ENCODE measurements at places on chromosomes 6 and 20. TPM values are rescaled to one million over a fixed set of nuclear protein-coding genes. Genes with fewer than 3 reads are reported as not detected.

RHAG gene
- 0.41 TPM for polyA plus RNA-seq

MEI4 gene
- under 0.01 TPM for polyA plus RNA-seq

DNA sequence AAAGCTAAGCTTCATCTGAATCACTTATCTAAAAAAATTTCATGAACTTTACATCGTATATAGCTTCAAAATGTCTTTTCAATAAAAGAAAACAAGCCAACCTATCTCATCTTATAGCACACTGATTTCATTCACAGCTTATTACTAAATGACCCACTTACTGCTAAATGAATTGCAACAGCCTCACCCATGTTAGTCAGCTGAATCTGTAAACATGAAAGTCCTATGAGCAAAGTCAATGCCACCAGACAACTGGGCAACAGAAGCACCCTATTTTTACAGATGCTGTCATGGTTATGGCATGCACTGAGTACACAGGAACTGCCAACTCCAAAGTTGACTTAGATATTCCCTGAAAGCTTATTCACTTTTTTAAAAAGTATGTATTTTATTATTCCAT lies 41.2 kb upstream of the DST start:
- peak; percentile 59 for DNase-seq

DNA sequence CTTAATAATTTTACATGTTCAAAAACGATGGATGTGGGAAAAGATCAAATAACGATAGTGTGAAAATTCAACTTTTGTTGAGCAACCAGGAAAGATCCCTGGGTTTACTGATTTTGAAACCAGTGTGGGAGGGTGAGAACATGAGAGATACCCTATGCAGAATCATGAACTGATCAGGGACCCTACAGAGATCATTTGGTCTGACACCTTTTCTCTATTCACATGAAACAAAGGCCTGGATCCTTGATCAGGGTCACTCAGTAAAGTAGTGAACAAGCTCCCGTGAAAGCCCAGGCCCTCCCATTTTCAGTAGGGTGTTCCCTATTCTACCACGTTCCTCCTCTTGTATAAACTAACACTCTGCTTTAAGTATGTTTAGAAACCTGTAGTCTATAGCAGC lies 60.5 kb upstream of the DUSP22 start:
- DNase-seq = no peak

DNA sequence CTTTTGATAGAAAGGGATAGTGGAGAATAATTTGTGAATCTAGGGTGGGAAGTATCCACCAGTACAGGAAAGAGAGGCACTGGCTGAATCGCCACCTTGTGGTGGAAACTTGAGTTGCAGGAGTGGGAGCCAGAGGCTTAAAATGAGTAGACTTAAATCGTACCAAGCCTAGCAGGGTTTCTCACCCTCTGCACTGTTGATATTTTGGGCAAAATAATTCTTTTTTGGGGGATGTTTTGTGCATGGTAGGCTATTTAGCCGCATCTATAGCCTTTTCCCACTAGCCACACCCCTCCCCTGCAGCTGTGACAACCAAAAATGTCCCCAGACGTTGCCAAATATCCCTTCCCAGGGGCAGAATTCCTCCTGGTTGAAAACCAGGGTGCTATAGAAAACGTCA lies 119.1 kb downstream of the DHX35 start:
- peak; percentile 59 for DNase-seq

GRCh38 chr6:138204792-138205384 lies 13.4 kb downstream of the PBOV1 start:
- DNase-seq = no peak

Measured in heart right ventricle (tissue), 16 donors.